ENCODE measurements at places on chromosomes 13 and 19. TPM values are rescaled to one million over a fixed set of nuclear protein-coding genes. Genes with fewer than 3 reads are reported as not detected.
A peak's percentile ranks its signal among the peaks of the same experiment; 100 is the strongest.

DNA sequence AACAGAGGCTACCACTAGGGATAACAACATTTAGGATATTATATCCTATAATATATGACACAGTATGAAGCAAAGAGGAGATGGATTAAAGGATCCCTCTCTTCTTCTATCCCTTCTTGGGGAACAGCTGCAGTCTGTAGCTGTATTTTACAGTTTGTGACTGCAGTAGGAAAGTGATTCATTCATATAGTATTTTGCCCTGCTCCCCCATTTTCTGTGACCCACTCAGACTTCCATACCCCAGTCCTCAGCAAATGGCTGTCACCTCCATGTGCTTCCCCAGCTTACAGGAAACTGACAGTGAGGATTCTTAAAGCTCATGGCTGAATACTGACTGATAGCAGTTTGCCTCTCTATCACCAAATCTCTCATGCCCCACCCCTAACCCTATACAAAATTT lies 27.5 kb downstream of the MICU2 start:
- H3K4me1 ChIP-seq, result peaks cover 4% of the 10 kb centered on the region
- H3K27ac ChIP-seq, result no peak overlapping the region
- no peak for DNase-seq
- H3K27me3 ChIP-seq, result no peaks in the 10 kb centered on the region
- H3K4me3 ChIP-seq, result no peak overlapping the region

GRCh38 chr19:21569494-21569865 lies 64.1 kb downstream of the ZNF429 start:
- H3K36me3 ChIP-seq, result peaks cover 31% of the 10 kb centered on the region
- H3K4me1 ChIP-seq, result peaks cover 2% of the 10 kb centered on the region
- H3K27ac ChIP-seq, result no peak overlapping the region
- no peaks in the 10 kb centered on the region for H3K27me3 ChIP-seq
- DNase-seq, result no peak
- no peak overlapping the region for H3K4me3 ChIP-seq

DNA sequence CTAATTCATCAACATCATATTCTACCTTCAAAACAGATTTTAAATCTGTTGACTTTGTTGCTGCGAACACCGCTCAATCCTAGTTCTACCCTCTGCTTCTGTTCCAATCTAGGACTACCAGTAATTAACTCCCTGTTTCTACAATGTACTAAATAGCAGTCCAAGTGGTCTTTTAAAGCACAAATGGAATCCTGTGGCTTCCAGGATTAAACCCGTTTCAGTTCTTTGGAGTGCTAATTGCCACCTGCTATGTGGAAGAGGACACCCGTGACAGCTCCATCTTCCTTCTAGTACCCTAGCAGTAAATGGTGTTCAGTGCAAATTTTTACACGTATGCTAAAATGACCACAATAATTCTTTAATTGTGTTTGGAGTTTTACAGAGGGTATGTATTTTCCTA lies 232.1 kb downstream of the TDRD3 start:
- H3K27me3 ChIP-seq, result no peaks in the 10 kb centered on the region
- H3K36me3 ChIP-seq, result no peaks in the 10 kb centered on the region
- H3K4me3 ChIP-seq, result no peak overlapping the region
- DNase-seq, result no peak
- no peak overlapping the region for H3K27ac ChIP-seq
- H3K4me1 ChIP-seq, result no peaks in the 10 kb centered on the region

TLE6 gene
- total RNA-seq, result 21.0 TPM

DNAAF3 gene
- total RNA-seq, result 18.4 TPM

- H3K4me1 ChIP-seq, result peaks cover 30% of the 10 kb centered on the region
- H3K36me3 ChIP-seq, result no peaks in the 10 kb centered on the region
- no peak for DNase-seq
- no peak overlapping the region for H3K27ac ChIP-seq
- H3K4me3 ChIP-seq, result no peak overlapping the region
Measured at GRCh38 chr19:38247126-38247525, 9.0 kb downstream of the PPP1R14A start.

GRCh38 chr13:105220881-105221280 lies 1314.6 kb downstream of the EFNB2 start:
- H3K27me3 ChIP-seq, result no peaks in the 10 kb centered on the region
- no peak for DNase-seq
- peaks cover 1% of the 10 kb centered on the region for H3K4me1 ChIP-seq
- H3K27ac ChIP-seq, result no peak overlapping the region

GAPDHS gene
- not detected for total RNA-seq

GRCh38 chr19:3674784-3675543 lies 25.3 kb downstream of the PIP5K1C start:
- H3K4me1 ChIP-seq, result peaks cover 2% of the 10 kb centered on the region
- no peak for DNase-seq
- H3K27me3 ChIP-seq, result no peaks in the 10 kb centered on the region
- no peak overlapping the region for H3K4me3 ChIP-seq
- H3K36me3 ChIP-seq, result peaks cover 3% of the 10 kb centered on the region
- peak overlapping the region; percentile 52 for H3K27ac ChIP-seq

GRCh38 chr19:38666663-38667511 lies 19.4 kb downstream of the ACTN4 start:
- H3K4me3 ChIP-seq, result peak overlapping the region; percentile 10
- peak overlapping the region; percentile 96 for H3K27ac ChIP-seq
- H3K27me3 ChIP-seq, result no peaks in the 10 kb centered on the region

IFNL1 gene
- not detected for total RNA-seq

- DNase-seq, result no peak
Measured at GRCh38 chr13:104949840-104950740, 1585.4 kb downstream of the EFNB2 start.

LGALS4 gene
- 3.7 TPM for total RNA-seq

- peaks cover 6% of the 10 kb centered on the region for H3K4me1 ChIP-seq
- H3K27me3 ChIP-seq, result no peaks in the 10 kb centered on the region
- no peak overlapping the region for H3K27ac ChIP-seq
Measured at GRCh38 chr19:5285955-5286354, 54.7 kb downstream of the PTPRS start.

GRCh38 chr19:45130888-45131615 lies 29.7 kb downstream of the NKPD1 start:
- DNase-seq, result no peak
- no peaks in the 10 kb centered on the region for H3K36me3 ChIP-seq
- H3K27ac ChIP-seq, result peak overlapping the region; percentile 91
- H3K4me1 ChIP-seq, result peaks cover 4% of the 10 kb centered on the region
- no peak overlapping the region for H3K4me3 ChIP-seq

CCDC70 gene
- not detected for total RNA-seq

GRCh38 chr13:45231305-45231704 lies 30.5 kb upstream of the KCTD4 start:
- no peak for DNase-seq
- no peak overlapping the region for H3K4me3 ChIP-seq
- H3K36me3 ChIP-seq, result peaks cover 5% of the 10 kb centered on the region
- H3K4me1 ChIP-seq, result peaks cover 3% of the 10 kb centered on the region
- H3K27ac ChIP-seq, result no peak overlapping the region
- H3K27me3 ChIP-seq, result no peaks in the 10 kb centered on the region

ZNF586 gene
- 33.1 TPM for total RNA-seq

Measured in progenitor cell of endocrine pancreas (in vitro differentiated cells).